Amniotic stem cell (primary cell): ENCODE measurements at places on chromosomes 2 and 18.

DNA sequence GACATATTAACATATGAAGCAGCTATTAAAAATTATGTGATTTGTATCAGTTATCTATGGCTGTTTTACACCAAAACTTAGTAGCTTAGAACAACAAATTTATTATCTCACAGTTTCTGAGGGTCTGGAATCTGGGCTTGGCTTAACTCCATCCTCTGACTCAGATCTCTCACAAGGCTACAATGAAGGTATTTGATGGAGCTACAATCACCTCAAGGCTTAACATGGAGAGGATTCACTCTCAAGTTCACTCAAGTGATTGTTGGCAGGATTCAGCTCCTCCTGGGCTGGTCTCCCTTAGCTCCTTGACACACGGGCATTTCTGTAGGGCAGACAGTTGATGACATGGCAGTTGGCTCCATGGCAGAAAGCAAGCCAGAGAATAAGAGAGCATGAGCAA lies 133.0 kb upstream of the SLC14A2 start:
- no peak for DNase-seq

DNA sequence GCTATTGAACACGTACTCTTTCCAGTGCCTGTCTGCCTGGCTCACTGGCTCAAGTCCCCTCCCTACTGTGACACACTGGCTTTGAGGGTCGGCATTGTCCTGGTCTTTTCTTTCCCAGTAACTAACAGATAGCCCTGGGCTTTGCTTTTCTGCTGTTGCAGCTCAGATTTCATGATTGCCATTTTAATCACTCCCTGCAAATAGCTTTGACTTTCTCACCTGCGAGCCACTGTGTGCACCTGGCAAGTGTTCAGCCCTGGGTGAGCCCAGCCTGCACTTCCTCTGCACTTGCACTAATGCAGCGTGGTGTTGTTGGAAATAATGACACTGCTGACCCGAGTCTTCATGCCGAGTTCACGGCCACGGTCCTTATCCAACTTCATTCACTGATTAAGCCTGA lies 52.9 kb downstream of the DCDC2C start:
- no peak for DNase-seq

GRCh38 chr2:133326652-133327397 lies 241.4 kb downstream of the NCKAP5 start:
- DNase-seq = no peak

GRCh38 chr2:29417630-29418029 lies 302.4 kb downstream of the CLIP4 start:
- no peak for DNase-seq

DNA sequence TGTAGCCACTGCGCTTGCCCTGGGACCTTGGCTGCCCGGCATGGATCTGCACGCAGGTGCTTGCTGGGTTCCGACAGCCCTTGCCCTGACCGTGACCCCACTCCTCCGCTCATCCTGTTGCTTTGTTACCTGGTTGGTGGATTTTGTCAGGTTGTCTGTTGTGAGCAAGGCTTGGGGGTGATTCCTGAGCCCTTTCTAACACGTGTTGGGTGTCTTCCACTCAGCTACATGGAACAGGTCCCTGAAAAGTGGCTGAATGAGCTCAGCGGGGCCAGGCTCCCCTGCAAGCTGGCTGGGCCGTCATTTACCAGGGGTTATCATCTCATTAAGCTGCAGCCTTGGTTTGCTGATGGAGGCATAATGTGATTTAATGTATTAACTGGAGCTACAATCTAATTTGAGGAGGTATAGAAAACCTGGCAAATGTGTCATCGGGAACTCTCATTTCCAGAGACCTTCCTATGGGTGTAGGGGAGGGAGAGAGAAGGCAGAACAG lies 24.6 kb downstream of the RAMP1 start:
- DNase-seq = no peak

GRCh38 chr2:64128943-64129391 lies 15.3 kb downstream of the PELI1 start:
- DNase-seq = no peak

DNA sequence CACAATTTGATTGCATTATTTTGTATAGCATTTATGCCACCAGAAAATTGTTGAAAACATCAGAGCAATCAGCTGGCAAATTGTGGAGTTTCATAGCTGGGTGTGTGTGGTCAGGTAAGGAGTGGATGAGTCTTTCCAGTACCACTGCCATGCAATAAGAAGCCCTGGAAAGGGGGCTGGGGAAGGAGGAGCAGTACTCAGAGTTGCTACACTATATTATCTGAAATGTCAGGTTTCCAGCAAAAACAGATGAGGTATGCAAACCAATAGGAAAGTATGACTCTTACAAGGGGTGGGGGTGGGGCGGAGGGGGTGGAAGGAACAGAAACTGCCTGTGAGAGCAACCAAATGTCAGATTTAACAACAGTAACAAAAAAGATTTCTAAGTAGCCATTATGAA lies 112.2 kb downstream of the SOS1 start:
- no peak for DNase-seq

- DNase-seq = no peak
Observed at GRCh38 chr2:94622113-94622618, 249.1 kb upstream of the TEKT4 start.

DNA sequence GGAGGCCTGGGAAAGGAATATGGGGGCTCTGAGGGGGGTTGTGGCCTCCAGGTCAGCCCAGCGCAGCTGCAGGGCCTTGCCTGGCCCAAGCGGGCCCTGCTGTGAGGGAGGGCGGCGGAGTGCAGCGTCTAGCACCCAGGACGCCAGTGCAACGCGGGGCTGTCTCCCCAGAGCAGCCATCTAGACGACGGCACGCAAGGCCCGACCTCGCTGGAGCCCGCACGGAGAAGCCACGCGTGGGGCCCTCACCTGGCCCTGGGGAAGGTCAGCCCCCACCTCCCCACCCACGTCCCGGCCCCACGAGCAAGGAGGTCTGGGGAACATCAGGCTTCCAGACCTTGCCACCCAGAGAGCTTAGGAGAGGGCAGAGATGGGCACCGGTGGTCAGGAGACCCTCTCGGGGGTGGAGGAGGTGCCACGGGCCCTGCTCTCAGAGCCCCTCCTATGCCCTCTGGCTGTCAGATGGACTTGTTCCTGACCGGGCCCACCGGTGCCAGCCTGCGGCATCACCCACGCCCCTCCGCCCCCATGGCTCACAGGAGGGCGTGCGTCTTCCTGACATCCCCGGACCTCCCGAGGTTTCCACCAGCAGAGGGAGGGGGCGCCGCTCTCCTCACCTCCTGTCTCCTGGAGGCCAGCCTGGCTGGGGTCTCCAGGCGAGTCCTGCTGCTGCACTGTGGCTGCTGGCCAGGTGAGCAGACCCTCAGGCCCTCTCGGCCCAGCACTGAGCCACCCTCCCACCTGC lies 17.0 kb downstream of the GPR35 start:
- DNase-seq = no peak

GRCh38 chr18:9722691-9723090 lies 14.6 kb downstream of the RAB31 start:
- no peak for DNase-seq

DNA sequence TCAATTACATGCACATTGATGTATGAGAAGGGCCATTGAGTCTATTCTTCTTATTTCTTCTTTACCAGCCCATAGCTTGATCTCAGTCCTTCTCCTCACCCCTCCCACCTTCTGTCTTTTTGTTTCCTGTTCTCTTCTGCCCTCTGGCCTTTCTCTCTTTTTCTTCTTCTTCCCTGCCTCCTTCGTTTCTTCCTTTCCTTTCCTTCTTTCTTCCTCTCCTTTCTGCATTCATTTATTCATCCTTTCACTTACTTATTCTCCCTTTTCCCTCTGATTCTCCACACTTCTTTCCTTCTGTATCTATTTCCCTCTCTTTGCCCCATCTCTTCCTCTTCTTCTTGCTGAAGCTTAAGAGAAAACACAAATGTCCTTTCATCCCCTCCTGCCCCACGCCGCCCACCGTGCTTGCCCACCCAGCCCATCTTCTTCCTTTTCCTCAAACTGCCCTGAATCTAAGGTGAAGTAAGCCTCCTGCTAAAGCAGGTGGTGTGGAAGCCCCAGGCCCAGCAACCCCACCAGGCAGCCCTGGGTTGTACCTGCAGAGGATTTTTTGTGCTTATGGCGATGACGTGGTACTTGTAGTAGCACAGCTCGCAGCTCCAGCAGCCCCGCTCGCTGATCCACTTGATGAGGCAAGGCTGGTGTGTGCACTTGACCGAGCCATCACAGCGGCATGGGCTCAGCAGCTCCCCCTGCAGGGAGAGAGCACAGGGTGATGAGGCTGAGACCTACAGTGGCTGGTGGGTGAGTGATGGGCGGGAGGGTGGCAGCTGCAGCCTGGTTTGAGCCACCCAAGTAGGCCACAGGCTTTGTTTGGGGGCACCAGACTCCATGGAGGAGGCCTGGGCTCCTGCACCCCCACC lies 89.0 kb downstream of the MARCHF4 start:
- no peak for DNase-seq

DNA sequence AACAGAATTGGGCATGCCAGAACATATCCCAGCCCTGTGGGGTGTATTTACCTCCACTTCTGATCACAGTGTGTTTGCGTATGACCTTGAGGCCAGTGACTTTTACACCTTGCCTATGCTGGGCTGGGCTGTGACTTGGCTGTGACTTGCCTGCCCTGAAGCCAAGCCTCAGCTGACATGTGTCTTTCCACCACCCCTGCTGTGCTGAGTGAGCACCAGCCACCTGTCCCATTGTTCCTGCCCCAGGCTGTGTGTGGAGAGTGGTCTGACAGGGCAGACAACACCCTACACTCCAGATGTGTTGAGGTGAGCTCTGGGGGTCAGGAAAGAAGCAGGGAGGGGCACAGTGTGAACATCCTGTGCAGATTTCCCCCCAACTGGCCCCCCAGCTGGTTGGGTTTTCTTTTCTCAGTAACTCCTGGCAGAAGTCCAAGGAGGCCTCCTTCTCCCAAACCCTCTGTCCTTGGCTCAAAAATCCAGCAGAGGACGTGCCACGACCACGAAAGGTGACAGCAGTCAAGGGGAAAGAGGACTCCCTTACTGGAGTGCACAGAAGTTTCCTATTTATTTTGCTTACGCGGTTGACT lies 5.1 kb upstream of the STEAP3 start:
- no peak for DNase-seq

GRCh38 chr2:88659538-88659915 lies 31.9 kb upstream of the RPIA start:
- DNase-seq = peak; percentile 29

GRCh38 chr2:119888680-119889079 lies 124.2 kb upstream of the EPB41L5 start:
- DNase-seq = peak; percentile 20

GRCh38 chr2:53173698-53174455 lies 593.7 kb upstream of the CHAC2 start:
- no peak for DNase-seq

DNA sequence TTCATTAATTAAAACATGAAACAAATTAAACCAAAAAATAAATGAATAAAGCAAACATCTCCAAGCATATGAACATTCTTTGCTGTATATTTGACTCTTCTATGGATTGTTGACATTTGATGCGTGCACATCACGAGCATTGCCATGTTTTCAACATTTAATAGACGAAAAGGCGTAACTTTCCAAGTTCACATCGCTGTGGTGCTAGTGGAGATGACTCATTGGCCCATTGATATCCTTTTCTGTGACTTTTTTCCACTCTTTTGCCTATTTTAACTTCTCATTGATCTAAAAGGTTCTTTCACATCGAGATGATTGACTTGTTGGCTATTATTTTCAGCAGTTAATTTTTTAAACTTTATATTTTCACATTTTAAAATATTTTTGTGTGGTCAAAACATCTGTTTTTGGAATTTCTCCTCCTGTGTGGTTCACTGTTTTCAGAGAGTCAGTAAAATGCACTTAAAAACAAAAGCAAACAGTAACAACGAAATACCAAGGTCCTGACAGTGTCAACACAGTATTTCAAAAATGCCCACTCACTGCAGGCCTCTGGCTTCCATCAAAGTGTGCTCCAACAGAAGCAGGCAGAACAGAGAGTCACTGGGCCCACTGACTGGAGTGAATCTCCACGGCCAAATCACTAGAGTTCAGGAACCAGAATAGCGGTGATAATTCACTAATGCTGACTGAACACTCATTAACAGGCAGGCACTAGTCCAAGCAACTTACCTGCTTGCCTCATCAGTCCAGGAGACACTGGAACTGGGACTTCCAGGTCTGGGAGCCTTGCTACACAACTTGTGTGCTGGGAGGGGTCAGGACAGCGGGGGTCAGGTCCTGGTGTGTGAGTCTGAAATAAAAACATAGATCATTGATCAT lies 372.2 kb upstream of the SMIM21 start:
- no peak for DNase-seq

DNA sequence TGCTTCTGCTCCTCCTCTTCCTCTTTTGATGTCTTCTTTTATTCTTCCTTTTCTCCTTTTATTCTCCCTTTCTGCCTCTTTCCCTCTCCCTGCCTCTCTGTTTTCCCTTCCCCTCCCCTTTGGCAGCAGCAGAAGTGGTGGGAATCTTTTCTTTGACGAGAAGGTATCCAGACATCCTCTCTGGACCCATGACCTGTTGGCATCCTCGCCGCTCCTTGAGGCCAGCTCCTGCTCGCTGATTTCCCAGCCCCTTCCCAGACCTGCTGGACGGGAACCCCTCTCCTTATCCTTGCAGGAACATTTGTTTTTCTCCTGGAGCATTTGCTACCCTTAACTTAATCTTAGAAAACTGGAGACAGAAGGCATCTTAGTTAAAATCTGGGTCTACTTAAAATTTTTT lies 130.5 kb downstream of the LPIN1 start:
- DNase-seq = no peak

DNA sequence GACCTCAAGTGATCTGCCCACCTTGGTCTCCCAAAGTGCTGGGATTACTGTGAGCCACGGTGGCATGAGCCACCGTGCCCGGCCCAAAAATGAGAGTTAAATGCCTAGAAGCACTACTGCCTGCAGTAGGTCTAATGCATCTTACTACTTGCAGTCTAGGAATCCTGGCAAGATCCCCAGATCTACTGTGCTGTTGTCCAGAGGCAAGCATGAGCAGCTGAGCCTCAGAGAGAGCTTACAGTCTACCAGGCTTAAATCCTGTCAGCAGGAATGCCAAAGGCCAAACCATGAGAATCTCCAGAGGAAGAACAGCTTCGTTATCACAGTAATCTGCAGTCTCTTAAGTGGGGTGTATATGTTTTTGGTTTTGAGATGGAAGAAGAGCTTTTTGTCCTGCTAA lies 54.4 kb downstream of the XRCC5 start:
- no peak for DNase-seq

DNA sequence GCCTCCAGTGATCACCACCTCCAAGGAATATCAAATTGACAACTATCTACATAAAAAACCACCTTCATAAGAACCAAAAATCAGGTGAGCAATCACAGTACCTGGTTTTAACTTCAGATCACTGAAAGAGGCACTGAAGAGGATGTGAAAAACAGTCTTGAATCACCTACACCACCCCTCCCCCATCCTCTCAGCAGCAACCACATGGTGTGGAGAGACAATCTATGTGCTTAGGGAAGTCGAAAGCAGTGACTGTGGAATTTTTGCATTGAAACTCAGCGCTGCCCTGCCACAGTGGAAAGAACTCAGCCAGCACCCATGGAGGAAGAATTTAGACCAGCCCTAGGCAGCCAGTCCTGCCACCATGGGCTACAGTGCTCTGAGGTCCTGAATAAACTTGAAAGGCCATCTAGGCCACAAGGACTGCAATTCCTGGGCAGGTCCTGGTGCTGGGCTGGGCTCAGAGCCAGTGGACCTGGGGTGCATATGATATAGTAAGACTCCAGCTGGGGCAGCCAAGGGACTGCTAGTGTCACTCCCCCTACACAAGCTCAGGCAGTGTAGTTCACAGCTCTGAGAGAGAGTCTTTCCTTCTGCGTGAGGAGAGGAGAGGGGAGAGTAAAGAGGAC lies 75.6 kb downstream of the ATL2 start:
- no peak for DNase-seq
